H7 (cell line): ENCODE measurements at places on chromosomes 5 and 9. TPM values are rescaled to one million over a fixed set of nuclear protein-coding genes. Genes with fewer than 3 reads are reported as not detected.
A peak's percentile ranks its signal among the peaks of the same experiment; 100 is the strongest.

PCDHAC1 gene
- 10.3 and 17.3 TPM in 2 replicates for total RNA-seq

PCDHGB3 gene
- 0.26 TPM in 1 of 2 replicates, not detected in the other for total RNA-seq

TUSC1 gene
- total RNA-seq: not detected in 2 replicates

INSL4 gene
- total RNA-seq: not detected in 2 replicates

EXOC3 gene
- total RNA-seq: 20.5 and 24.1 TPM in 2 replicates

DNA sequence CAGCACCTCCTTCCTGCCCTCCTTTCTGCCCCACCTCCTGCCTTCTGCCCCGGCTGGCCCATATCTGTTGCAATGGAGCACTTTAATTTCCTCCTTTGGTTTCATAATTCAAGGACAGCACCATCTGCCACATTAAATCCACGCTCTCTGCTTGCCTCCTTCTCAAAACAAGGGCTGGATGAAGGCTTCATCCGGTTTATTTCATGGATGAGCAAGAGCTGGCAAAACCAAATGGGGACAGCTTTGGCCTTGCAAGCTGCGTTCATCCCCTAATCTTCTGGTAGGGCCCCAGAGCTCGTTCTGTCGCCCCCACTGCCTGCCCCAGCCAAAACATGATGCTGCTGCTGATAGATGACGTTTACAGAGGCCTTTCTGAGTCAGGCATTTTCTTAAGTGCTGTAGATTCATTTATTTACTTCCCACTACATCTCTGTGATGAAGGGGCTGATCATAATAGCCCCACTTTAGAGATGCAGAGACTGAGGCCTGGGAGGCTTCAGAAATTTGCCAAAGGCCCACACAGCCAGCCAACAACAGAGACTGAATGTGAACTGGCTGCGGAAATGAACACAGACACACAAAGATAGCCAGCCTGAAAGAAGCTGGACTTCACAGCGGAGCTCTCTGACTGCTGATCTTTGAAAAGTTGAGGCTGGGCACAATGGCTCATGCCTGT, 115.6 kb upstream of the CPEB4 start:
- no peak for DNase-seq

GRCh38 chr5:177507596-177508220, 1.9 kb downstream of the DOK3 start:
- DNase-seq: no peak

DNA sequence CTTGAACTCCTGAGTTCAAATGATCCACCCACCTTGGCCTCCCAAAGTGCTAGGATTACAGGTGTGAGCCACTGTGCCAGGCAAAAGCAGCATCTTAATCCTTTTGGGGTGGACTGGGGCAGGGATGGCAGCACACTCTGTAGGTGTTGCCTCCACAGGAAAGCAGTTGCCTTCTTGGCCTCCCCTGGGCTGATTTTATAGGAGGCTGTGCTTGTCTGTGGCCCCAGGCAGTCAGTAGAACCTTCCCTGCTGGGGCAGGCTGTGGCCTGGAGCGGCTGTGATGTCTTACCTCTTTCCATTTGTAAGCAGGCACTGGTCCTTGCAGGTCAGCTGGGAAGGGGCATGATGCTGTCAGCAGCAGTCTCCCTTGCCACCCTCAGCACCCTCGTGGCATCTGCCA, 49.8 kb downstream of the PRRC2B start:
- no peak for DNase-seq

GRCh38 chr9:135920256-135920930, 13.0 kb upstream of the CAMSAP1 start:
- peak; percentile 52 for DNase-seq

- no peak for DNase-seq
Observed at GRCh38 chr9:109471475-109472393, 26.4 kb downstream of the PTPN3 start.
